ENCODE measurements at places on chromosomes 6 and 20. TPM values are rescaled to one million over a fixed set of nuclear protein-coding genes. Genes with fewer than 3 reads are reported as not detected.

Gene CFAP206
- total RNA-seq = 0.88 TPM

Gene HSPA1L
- 0.29 TPM for total RNA-seq

Gene SLC22A7
- total RNA-seq = not detected

DNA sequence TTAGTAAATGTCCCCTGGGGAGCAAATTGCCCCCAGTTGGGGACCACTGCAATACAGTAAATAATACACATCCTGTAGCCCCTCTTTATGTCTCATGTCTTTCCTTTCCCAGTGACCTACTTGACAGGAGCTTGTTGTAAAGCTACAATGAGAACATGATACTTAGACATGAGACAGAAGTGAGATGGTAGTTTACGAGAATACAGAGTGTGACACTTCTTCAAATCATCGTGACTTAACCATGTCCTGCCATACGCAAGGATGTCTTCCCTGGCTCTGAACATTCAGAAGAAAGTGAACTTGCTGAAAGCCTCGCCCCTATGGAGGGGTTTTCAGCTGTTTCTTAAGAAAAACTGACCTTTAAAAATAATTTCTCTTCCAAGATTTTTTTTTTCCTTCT is 101.0 kb upstream of the SPACA1 start:
- no peak for DNase-seq

GRCh38 chr6:151440930-151441329 is 11.0 kb downstream of the RMND1 start:
- peak; percentile 70 for DNase-seq

- no peak for DNase-seq
Measured at GRCh38 chr6:84358581-84358980, 131.1 kb upstream of the CEP162 start.

GRCh38 chr6:107689951-107690642 is 134.0 kb downstream of the SCML4 start:
- no peak for DNase-seq

GRCh38 chr6:163667372-163668060 is 253.0 kb downstream of the QKI start:
- no peak for DNase-seq

GRCh38 chr6:135475292-135475886 is 22.2 kb downstream of the AHI1 start:
- no peak for DNase-seq

DNA sequence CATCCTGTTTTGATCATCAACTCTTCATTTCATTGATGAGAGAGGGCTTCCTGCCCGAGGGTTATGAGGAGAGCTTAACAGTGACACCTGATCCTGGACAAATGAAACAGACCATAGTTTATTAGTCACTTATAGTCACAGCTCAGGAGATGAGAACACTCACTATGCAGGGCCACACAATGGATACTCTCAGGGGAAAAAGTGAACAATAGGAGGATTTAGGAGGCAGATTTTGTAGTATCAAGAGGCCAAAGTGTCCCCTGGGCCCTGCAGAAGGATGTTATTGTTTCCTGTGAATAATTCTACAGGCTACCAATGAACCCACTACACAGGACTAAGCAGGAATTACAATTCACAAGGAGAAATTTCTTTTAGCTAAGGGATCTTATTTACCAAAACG is 772.8 kb upstream of the MAN1A1 start:
- no peak for DNase-seq

DNA sequence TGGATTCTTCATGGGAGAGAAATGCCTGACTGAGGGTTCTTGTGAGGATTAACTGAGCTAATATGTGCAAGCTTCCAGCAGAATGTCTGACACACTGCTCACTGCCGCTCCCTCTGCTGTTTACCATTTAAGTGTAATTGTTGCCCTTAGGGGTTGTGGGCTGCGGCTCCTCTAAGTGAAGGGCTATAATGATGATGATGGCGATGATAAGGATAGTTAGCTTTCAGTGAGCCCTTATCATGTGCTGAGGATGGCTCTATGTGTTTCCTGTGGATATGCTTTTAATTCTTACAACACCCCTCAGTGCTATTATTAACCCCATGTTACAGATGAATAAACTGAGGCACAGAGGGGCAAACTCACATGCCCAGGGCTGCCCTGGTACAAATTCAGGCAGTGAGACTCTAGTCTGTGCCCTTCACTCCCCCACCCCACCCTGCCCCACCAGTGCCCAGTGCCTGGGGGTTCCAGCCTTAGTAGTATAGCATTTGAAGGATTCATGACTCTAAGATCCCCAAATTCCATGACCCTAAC is 33.4 kb downstream of the TGM2 start:
- no peak for DNase-seq

DNA sequence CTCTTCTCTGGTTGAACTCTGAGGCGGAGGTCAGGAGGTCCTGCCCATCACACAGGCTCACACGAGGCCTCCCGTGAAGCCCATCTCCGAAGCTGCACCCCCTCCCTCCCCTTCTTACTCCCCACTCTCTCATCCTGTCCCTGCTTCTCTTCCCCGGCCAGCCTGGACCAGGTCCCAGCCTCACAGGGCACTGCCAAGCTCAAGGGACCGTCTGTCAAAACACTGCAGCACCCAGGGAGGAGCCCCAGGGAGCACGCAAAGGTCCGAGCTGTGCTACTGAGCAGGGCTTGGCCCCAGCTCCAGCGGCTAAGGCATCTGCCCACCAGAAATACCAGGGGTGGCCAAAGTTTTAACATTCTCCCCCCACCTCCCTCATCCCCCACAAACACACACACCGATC is 70.0 kb downstream of the PSMG4 start:
- DNase-seq = no peak

- DNase-seq = peak; percentile 68
Measured at GRCh38 chr6:157287247-157287850, 36.0 kb downstream of the TMEM242 start.

All from osteoblast (primary cell).